ENCODE measurements at places on chromosomes 4 and X.
A peak's percentile ranks its signal among the peaks of the same experiment; 100 is the strongest.

GRCh38 chrX:78119521-78120227, 15.6 kb downstream of the PGK1 start:
- DNase-seq: peak; percentile 4

DNA sequence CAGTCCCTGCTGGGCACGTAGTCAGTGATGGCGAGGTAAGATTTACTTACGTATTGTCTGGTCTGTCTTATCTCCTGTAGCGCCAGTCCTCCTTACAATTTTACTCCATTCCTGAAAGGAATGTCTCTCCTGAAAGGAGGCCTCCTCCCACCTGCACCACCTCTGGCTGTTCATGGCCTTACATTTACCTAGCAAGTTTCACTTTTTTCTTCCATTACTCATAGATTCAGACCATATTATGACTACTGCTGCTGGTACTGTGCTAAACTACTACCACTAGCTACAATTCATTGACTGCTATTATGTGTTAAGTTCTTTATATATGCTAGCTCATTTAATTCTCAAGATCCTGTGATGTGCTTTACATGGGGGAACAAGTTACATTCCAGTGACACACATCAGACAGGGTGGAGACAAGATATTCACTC, 189.9 kb downstream of the BMPR1B start:
- DNase-seq: peak; percentile 36

DNA sequence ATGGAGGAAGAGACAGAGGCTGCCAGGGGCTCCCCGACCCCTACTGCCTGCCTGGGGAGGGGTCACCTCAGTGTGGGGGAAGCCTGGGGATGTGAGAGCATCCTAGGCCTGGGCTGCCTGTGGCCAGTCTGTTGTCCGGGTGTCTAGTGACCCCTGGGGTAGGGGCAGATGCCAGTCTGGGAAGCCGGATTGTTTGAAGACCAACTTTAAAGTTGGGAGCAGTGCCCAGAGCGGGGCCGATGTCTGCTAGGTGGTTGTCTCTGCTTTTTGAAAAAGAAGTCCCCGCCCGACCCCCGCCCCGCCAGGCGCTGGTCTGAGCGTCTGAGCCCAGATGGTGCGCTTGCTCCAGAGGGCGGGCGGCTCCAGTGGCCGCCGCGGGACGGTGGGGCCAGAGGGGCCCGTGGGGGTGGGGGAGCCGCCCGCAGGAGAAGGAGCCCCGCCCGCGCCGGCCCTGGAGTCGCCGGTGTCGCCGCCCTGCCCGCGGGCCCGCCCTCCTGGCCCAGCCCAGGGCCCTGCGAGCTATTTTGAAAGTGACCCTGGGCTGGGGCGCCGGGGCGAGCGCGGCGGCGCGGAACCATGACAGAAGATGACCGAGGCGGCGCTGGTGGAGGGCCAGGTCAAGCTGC, at the start of gene DOK7:
DOK7 (plus strand) TSS at position 517 of the 626 bp plus-strand sequence; CDS start at position 587, 70 bp downstream.
- DNase-seq: peak; percentile 77

DNA sequence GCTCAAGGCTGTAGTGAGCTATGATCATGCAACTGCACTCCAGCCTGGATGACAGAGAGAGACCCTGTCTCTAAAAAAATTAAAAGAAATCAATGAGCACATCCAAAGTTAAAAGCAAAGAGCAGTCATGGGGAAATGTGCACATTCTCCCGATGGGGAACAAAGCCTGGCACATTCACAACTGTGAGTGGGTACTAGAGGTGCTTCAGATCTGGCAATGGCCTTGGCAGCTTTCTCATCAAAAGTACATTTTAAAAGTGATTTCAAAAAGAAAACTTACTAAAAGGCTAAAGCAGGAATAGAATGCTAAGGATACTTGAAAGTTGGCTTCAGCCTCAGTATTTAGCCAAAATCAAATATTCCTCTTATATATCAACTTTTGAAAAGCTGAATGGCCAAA, 145.9 kb upstream of the MAOA start:
- DNase-seq: no peak

GRCh38 chr4:159229164-159229563, 126.3 kb downstream of the RAPGEF2 start:
- peak; percentile 21 for DNase-seq

DNA sequence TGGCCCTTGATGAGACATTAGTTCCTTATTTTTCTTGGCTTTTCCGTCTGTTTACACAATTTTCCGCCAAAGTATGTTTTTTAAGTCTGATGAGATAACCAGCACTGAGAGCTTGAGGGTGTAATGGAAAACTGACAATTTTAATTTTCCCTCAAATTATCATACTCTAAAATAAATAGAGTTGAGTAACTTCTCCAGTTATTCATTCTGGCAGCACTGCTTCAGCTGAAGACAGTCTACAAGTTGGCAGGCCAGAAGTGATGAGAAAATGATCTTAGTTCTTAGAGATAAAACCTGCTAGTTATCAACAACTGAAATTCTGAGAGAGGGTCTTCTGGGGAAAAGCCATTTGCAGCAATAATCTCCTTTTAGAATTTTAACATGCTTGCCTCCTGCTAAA, 241.6 kb upstream of the TET2 start:
- DNase-seq: no peak

DNA sequence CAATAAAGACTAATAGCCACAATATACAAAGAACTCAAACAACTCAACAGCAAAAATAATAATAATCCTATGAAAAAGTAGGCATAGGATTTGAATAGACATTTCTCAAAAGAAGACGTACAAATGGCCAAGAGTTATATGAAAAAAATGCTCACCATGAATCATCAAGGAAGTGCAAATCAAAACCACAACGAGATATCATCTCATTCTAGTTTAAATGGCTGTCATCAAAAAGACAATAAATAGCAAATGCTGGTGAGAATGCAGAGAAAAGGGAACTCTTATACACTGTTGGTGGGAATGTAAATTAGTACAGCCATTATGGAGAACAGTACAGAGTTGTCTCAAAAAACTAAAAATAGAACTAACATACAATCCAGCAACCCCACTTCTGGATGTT, 18.8 kb downstream of the TLR6 start:
- no peak for DNase-seq

- no peak for DNase-seq
Observed at GRCh38 chr4:16159286-16159685, 67.0 kb downstream of the TAPT1 start.

GRCh38 chr4:139965789-139966188, 188.2 kb downstream of the MAML3 start:
- no peak for DNase-seq

DNA sequence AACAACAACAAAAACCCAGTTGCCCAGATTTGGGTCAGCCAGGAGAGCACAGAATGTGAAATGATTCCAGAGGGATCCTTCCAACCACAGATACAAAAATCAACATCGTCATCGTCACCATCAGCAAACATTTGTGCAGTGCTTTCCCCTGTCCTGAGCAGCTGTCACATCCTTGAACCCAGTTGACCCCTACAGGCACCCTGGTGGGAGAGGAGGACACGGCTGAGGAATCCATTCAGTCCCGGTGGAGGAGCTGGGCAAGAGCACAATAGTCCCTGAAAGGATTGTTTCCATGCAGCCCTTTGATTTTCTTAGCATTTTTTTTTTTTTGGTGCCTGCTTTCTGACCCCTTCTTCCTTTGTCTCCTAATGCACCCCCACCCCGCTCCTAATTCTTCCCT, 37.1 kb upstream of the STX18 start:
- DNase-seq: peak; percentile 31

DNA sequence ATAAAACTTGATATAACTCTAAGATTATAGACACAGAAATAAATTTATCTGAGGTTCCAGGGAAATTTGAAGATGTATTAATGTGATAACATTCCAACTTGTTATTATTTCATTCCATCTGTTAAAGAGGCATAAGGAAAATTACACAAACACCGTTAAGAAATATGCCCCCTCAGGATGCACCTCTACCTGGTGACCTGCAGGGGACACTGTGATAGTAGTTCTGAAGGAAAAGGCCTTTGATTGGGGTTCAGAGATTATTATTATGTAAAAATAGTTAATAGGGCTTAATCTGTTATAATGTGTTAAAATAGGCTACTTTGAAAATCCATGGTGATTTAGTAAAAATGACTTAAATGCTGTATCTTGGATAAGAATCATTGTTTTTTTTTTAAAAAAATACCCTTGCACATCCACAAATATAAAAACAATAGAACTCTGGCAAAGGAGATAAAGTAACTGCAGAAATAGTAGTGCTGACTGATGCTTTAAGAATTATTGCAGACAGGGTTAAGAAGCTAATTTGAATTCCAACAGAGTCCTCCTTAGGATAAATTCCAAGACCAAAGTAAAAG, 6.1 kb upstream of the ABRAXAS1 start:
- peak; percentile 47 for DNase-seq
